NCI-H446 (cell line): ENCODE measurements at places on chromosomes 11 and 22.

GRCh38 chr22:19762568-19763457 lies 2.2 kb downstream of the TBX1 start:
- DNase-seq: no peak

DNA sequence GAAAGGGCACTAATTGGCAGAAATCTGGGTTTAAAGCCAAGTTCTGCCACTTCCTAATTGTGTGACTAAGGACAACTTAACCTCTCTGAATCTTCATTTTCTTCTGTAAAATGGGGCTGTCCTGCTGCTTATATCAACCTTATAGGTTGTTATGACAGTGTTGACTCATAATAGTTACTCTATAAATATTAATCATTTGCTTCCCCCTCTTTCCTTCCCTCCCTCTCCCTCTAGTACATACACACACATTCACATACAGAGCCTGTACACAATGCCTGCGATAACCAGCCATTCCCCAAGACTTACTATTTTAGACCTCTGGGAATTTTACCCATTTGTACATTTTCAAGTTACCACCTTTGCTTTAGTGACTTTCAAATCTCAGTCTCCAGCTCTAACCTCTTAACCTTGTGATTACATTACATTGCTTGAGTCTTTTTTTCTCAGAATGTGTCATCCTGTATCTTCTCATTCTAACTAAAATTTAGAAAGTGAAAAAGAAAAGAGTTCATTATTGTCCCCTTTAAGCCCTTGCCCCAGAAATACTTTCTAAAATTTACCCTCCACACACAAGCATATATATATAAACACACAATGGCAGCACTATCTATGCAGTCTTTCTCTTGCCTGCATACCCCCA lies 31.9 kb downstream of the GDPD4 start:
- DNase-seq: no peak

DNA sequence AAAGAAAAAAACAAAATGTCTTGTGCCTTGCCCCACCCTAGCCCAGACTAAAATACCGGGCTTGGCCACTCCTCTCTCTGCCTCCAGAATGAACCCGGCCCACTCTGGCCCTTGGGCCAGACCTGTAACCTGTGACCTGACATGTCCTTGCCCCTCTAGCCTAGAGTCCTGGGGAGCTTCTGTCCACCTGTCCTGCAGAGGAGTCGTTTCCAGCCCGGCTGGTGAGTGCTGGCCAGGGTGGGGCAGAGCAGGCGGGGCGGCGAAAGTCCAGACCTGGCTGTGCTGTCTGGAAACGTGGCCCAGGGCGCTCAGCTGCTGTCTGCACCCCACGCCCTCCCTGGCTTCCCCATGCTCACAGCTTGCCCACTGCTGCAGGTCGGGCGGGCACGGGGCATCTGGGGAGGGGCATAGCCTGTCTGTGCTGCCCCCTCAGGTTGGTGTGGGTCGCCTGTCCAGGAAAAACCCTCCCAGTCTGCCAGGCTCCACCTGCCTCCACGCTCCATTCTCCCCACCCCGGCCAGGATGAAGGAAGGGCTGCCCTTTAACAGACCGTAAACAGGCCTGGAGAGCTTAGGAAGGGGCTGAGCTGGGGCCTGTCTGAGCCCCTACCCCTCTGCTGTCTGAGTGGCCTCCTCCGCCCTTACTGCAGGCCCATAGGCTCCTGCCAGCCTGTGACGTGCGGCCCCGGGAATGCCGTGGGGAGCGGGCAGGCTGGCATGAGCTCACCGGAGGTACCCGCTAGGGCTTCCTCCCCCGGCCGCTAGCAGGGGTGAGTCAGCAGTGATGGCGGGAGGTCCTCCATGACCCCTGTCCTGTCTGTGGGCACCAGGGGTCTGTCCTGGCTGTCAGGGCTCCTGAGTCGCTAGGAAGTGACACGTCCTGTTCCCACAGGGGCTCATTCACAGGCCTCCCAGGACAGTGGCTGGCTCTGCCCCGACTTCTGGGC lies 1.9 kb downstream of the CD151 start:
- no peak for DNase-seq

- no peak for DNase-seq
These were observed 99.3 kb downstream of the WNT7B start for GRCh38 chr22:45877651-45878050.

DNA sequence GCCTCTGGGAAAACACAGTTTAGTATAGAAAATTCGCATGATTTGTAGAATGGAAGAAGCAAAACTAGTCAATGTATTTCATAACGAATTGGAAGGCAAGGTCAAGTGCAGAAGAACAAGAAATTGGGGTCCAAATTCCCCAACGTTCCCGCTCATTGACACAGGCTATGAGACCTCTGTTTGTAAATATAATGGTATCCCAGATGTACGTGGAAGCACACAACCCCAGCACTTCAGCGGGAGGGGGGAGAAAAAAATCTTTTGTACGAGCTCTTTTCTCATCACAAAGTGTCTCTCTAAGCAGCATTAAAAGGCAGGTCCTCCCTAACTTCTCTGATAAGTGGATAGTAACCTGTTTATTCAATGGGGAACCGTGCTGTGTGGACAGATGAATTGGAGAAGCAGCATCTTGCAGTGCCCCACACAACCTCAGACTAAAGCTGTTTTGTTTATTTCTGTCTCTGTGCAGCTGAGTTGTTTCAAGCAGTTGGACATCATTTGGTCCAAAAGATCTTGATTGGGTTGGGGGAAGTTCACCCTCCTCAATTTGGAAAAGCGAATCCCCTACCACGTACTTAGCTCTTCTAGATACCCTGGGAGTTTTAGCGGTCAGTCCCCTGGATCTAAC lies 1.1 kb upstream of the GAB2 start:
- DNase-seq: no peak

DNA sequence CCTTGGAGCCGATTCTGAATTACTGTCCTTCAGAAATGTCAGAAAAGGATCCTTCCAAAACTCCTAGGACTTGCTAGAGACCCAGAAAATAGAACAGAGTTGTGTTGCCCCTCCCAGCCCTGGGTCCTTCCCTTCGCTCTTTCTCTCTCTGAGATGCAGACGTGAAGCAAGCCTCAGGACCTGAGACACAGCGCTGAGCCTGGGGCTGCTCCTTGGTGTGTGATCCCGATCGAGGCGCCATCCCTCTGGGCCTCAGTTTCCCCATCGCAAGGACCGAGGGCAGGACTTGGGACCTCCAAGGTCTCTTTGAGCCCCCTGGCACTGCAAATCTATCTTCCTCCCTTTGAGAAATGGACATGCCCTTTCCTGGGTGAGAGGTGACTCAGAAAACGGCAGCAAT lies 533.5 kb downstream of the TBC1D22A start:
- no peak for DNase-seq

GRCh38 chr22:23500508-23501260 lies 79.4 kb downstream of the IGLL1 start:
- DNase-seq: no peak

DNA sequence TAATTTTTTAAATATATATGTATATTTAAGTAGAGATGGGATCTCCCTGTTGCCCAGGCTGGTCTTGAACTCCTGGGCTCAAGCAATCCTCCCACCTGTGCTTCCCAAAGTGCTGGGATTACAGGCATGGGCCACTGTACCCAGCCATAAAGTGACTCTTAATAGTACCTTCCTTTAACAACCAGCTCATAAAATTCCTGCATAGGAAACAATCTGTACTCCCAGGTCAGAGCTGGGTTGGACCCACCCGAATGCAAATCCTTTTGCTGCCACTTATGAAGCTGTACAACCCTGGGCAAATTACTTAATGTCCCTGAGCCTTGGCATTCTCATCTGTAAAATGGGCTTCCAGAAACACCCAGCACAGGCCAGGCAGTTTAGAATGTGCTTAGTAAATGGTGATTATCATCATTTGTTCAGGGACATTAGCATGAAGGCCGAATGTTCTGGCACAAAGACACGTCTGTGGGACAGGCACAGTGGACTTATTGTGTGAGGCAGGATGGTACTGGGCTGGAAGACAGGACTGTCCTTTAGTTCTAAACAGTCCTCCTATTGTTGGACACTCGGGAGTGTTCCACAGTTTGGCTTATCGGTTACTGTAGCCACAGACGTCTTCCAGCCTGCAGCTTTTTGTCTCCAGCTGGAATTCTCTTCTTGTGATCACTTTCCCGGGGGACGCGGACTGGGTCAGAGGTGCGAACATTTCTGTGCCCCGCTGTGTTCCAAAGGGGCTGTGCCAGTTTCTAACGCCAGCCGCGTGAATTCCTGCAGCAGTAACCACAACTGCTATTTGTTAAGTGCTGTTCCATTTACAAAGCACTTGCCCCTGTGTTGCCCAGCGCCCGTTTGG lies 6.0 kb downstream of the PDXP start:
- no peak for DNase-seq

DNA sequence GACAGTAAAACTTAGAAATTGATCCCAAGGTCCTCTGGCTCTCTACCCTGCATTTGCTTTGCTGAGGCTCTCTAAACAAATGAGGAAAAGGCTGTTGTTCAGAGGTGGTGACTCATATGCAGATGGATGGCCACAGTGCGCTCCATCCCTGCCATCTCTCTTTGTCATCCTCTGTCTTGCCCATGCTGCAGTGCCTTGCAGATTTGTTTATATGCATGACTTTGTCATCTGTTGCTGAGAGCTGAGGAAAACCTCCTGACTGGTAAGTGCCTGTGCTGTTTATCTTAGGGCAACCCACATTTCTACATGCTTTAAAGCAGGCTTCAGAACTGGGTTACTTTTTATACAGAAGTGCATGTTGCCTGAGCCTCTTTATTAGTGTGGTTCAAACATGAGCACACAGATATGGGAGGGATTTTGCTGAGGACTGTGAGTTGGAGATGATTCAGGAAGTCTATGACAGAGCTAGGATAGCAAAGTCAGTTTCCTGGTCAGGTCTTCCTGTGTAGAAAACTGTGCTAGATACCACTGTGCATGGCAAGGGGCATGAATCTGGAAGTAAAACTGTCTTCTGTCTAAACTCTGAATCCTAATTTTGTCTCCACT lies 57.4 kb downstream of the JAM3 start:
- DNase-seq: no peak

GRCh38 chr11:65013130-65013887 lies 651 bp upstream of the ARL2 start:
- DNase-seq: peak; percentile 92

GRCh38 chr11:34464591-34465051 lies 25.9 kb downstream of the CAT start:
- no peak for DNase-seq

DNA sequence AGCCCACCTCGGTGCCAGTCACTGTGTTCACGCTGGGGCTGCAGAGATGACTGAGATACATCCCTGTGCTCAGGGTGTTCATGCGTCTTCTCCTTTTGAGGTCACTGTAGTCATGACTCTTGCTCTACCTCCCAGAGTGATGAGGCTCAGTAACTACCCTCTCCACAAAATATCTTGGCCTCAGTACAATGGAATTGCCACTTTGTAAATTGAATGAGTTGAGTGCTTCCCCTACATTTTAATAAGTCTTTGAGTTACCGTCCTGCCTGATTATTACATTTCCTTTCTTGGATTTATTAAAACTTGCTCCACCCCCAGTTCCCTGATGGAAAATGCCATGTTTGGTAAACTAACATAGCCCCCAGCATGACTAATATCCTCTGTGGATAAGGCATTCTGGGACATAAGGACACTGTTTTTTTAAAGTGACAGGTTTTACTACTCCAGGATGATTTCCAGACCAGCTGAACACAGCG lies 15.9 kb downstream of the PRSS23 start:
- no peak for DNase-seq
